ENCODE measurements at places on chromosomes 2 and 18. TPM values are rescaled to one million over a fixed set of nuclear protein-coding genes. Genes with fewer than 3 reads are reported as not detected.

DNA sequence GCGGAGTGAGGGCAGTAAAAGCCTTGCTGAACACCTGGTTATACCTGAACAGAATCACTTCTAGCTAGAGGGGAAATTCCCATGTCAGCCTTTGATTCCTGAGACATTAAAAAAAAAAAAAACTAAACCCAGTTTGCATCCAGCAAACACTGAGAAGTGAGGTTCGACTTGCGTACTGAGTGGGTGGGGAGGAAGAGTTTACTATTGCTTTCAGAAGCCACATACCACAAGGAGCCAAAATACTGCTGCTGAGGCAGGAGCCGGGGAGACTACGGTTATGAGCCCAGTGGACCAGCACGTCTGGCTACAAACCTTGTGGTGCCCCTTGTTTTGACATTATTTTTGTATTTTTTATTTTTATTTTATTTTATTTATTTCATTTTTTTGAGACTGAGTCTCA lies 2.7 kb downstream of the COLEC11 start:
- DNase-seq, result no peak

DNA sequence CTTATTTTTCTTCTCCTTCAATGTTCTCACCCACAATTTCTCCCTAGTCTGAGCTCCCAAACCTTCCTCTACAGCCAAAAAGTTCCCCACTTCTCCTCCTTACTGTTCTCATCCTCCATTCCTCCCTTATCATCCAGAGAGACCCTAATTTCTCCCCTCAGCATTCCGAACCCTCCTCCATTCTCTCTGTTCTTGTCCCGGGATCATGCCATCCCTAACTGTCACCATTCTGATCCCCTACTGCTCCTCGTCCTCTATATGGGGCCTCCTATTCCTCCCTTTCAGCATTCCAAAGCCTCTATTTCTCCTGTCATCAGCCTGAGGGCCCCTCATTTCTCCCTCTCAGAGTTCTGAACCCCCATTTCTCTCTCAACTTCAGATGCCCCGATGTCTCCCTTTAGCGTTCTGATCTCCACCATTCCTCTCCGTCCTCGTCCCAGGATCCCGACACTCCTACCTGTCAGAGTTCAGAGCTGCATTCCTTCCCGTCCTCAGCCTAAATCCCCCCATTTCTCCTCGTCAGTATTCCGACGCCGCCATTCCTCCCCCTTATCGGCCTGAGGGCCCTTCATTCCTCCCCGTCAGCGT lies 522 bp downstream of the MBD1 start:
- no peak for DNase-seq

DNA sequence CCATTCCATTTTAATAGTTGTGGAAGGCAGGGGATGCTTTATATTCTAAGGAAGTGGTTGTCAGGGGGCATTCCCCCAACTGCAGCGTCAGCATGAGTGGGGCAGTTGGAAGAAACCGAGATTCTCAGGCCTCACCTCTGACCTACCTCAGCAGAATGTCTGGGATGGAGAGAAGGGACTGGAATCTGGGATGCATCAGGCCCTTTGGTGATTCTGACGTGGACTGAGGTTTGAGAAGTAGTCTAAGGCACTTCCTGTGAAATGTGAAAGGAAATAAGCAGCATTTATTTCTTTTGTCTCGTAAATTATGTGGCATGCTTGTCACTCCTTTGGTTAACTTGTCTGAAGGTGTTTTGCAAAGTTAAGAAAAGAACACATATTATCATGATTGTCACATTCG lies 540.7 kb upstream of the NETO1 start:
- DNase-seq, result no peak

- DNase-seq, result peak; percentile 18
Observed at GRCh38 chr18:68034296-68034695, 517.8 kb upstream of the DSEL start.

DNA sequence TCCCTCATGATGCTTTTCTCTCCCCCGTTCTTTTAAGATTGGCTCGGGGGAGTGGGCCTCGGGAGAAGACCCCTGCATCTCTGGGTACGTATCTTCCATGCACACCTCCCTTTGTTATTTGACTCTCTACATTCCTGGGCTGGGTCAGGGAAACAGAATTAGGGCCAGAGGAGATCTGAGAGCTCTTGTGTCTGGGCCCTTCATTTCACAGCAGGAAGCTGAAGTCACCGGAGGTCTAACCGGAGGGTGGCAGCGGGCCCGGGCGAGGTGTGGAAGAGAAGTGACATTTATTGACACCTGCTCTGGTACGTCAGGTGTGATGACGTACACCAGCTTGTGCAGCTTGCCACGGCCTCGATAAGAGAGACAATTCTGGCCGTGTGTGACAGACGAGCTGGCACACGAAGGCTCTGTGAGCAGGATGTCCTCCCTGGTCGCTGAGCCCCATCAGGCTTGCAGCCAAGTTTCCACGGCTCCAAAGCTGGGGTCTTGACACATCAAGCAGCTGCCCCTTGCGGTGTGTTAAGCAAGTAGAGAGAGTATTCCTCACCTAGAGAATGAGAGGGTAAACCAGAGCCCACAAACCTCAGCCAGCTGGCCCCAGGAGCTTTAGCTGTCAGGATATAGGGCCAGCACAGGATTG lies 30.4 kb downstream of the TOGARAM2 start:
- DNase-seq, result no peak

DNA sequence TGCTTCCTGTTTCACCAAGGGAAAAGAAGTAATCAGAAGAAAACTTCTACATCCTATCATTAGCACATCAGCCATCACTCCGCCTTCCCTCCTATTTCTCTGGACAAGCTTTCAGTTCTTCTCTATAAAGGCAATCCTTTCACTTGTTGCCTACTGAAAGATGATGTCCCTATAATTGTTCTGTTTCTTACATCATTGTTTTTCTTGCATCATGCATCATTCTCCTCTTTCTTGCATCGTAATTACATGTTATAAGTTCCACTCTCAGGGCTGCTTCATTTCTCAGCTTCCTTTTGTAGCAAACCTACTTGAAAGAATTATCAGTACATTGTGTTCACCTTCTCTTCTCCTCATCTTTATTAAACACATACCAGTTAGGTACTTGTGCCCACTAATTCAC lies 7.2 kb downstream of the SLC30A6 start:
- DNase-seq, result no peak

The ARHGAP25 gene
- total RNA-seq, result 5.4 TPM

The VWA3B gene
- total RNA-seq, result not detected

The KCNK3 gene
- total RNA-seq, result 0.31 TPM

Measured in A673 (cell line).